Kasumi-1 (cell line): ENCODE measurements at places on chromosomes 1 and 21.
A peak's percentile ranks its signal among the peaks of the same experiment; 100 is the strongest.

DNA sequence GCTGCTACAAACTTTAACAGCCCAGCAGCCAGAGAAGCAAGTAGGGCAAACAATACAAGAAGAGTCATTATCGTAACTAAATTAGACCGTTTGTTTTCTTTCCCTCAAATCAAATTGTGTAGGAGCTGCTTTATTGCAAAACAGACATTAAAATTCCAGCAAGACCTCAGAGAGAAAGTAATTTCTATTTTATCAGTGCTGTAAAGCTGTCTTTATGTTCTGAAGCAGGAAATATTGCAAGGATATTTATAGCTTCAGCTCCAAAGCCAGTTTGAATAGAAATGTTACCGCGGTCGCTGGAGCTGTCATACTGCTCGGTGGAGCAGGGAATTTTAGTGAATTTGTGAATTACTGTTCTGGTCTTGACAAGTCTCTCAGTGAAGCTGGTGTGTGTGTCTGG, 503.8 kb upstream of the PLXNA2 start:
- no peak for DNase-seq

- DNase-seq: no peak
These were observed 16.2 kb downstream of the KCND3 start for GRCh38 chr1:111973150-111973790.

DNA sequence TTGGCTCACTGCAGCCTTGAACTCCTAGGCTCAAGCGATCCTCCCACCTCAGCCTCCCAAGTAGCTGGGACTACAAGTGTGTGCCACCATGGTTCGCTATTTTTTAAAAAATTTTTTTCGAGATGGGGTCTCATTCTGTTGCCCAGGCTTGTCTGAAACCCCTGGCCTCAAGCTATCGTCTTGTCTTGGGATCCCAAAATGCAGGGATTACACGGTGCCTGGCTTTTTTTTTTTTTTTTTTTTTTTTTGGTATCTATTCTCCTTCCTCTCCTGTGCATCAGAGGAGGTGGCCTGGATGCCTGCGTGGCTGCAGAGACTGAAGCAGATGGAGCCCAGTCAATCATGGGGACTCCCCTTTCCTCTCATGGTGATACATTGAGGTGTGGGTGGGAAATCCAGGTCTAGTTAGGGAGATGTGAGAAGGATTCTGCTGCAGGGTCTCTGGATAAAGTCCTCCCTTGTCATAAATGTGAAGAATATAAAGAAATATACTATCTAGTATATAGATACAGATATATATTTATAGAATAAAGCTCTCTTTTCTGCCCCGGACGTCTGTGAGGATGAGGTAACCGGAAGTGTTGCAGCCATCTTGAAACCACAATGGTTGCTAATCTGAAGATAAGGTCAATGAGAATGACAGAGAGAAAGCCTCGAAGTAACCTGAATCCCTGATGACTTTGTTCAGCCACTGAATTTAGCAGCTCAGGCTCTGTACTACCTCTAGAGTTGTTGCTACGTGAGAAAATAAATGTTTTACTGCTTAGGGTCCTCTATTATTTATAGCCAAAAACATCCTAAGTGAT, 19.5 kb upstream of the RGSL1 start:
- DNase-seq: peak; percentile 88

GRCh38 chr21:41536076-41536826, 28.3 kb upstream of the TMPRSS2 start:
- no peak for DNase-seq
